ENCODE measurements at places on chromosomes 7 and 10.
A peak's percentile ranks its signal among the peaks of the same experiment; 100 is the strongest.

DNA sequence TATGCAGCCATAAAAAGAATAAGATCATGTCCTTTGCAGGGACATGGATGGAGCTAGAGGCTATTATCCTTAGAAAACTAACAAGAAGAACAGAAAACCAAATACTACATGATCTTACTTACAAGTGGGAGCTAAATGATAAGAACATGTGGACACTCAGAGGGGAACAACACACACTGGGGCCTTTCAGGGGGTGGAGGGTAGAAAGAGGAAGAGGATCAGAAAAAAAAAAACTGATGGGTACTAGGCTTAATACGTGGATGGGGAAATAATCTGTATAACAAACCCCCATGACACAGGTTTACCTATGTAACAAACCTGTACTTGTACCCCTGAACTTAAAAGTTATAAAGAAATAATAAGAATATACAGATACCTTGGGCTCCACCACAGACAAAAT lies 514.2 kb downstream of the ARL4A start:
- no peak for DNase-seq

DNA sequence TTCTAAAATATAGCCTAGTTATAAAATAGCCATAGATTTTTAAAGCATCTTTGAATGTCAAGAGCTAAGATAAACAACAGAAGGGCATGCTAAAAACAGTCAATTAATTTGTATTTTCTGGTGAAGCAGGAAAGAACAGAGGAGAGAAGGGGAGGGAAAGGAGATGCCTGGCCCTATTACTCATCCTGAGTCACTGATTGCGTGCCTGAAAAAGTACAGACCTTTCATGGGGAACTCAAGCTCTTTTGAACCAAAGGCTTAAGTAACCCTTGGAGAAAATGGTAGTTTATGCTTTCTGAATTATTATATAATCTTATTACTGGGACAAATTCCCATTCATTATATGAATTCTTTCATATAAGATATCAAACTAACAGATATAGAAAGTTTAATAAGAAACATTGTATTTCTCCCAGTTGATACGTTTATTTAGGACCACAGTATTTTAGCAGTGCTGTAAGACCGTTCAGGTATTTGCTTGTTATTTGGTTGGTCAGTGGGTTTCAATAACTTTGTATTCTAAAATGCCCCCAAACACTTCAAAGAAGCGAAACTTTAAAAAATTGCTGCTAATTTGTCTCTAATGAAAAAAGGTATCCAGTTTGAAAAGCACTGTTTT lies 151.3 kb downstream of the HGF start:
- DNase-seq, result no peak

- no peak for DNase-seq
Measured at GRCh38 chr10:88861036-88861435, 9.4 kb upstream of the ANKRD22 start.

- DNase-seq, result no peak
Measured at GRCh38 chr10:114870486-114870885, 48.9 kb downstream of the FHIP2A start.

- no peak for DNase-seq
Measured at GRCh38 chr7:66301737-66302136, 96.6 kb downstream of the TPST1 start.

- no peak for DNase-seq
Measured at GRCh38 chr10:60424971-60425370, 35.3 kb upstream of the ANK3 start.

DNA sequence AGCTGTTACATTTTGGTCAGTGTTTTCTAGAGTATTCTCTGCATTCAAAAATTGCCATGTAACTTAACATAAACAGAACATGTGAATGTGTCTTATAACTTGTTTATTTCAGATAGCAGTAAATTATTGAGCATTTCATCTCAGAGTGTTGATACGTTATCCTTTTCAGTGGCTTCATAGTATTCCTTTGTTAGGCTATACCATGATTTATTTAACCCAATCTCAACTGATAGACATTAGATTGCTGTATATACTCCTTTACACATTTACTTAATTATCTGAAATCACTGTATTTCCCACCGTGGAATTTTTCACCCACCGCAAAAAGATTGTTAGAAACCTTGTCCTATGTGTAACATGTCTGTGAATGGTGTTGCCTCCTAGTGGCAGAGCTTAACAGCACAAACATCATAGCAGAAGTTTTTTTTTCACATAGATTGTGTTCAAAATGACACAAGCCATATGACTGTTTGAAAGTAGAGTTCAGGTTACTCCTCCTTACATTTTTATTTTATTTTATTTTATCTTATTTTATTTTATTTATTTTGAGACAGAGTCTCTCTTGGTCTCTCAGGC lies 21.4 kb downstream of the SLF2 start:
- DNase-seq, result no peak

GRCh38 chr7:28433699-28434219 lies 21.4 kb downstream of the CREB5 start:
- DNase-seq, result no peak

GRCh38 chr7:154857728-154858681 lies 144.9 kb downstream of the PAXIP1 start:
- no peak for DNase-seq

- DNase-seq, result no peak
Measured at GRCh38 chr10:9869606-9870176, 1148.0 kb upstream of the CELF2 start.

DNA sequence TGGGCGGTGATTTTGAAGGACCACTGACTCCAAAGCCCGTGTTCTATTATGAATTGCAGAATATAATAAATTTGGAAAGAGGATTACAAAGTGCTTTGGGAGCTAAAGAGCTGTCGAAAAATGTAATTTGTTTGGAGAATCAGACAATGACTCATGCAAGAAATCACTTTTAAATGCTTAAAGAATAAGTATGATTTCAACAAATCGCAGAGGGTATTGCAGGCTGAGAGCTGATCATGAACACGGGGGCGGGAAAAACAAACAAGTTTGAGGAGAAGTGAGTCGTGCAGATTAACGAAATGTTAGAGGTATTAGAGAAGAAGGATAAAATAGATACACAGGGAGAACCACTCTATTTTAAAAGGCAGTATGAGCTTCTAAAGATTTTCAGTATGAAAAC lies 4.9 kb upstream of the HACD1 start:
- DNase-seq, result no peak

DNA sequence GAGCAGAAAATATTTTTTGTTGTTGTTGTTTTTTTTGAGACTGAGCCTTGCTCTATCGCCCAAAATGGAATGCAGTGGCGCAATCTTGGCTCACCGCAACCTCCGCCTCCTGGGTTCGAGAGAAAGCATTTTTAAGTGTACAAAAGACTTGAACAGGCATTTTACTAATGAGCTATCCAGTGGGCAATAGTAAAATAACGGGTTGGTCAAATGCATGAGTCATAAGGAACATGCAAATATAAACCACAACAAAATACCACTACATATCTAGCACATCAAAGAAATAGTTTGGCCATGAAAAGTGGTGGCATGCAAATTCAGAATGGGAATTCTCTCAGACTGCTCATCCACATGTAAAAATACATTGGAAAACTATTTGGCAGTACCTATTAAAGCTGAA lies 71.7 kb upstream of the TMEM106B start:
- no peak for DNase-seq

DNA sequence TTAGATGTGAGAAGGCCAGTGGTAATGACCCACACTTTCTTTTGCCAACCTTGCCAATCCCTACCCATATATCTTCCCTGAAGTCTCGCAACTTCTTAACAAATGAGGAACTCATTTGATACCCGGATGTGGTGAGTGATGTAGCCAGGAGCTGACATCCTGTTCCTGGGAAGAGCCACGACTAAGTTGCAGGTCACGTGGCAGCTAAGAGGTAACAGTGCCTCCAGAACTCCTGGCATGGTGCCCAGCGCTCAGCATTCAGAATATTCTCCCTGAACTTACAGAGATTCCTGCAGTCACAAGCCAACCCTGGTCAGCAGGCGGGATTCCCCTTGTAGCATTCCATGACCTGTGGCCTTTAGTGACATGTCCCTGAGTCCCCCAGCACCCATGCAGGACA lies 282.5 kb downstream of the GALNT17 start:
- no peak for DNase-seq

DNA sequence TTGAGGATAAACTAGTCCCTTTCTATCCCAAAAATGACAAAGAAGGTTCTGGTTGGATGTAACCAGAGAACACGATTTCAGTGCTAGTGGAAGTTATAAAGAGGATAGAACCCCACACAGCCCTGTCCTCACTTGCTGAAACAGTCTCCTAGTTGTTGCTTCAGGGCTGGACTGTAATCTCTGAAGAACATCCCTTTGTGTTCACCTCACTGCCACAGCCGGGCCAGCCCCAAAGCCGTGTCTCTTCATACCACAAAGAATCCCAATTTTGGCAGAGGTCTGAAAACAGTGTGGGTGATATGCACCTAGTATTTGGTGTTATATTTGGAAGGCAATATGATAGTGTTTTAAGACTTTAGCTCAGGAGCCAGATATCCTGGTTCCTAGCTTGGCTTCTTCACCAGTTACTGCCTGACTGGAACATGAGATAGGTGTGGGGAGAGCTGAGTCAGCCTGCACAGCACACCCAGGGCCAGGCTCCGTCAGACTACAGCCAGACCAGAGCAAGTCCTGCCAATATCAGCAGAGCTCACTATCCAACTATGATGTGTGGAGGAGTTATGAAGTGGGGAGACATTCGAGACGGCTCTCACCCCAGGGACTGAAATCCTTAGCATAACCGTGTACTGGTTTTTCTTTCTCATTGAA lies 21.2 kb downstream of the CYP3A4 start:
- no peak for DNase-seq

- no peak for DNase-seq
Measured at GRCh38 chr7:134891696-134892678, 94.3 kb upstream of the AGBL3 start.

GRCh38 chr7:144720149-144720548 lies 115.7 kb downstream of the TPK1 start:
- DNase-seq, result no peak

GRCh38 chr7:134859783-134860182 lies 80.3 kb downstream of the CALD1 start:
- DNase-seq, result no peak

- no peak for DNase-seq
Measured at GRCh38 chr10:122847782-122848604, 2.3 kb upstream of the CUZD1 start.

- DNase-seq, result no peak
Measured at GRCh38 chr7:105354383-105354782, 34.3 kb downstream of the SRPK2 start.

- DNase-seq, result no peak
Measured at GRCh38 chr10:86290933-86291615, 75.5 kb downstream of the GRID1 start.

- no peak for DNase-seq
Measured at GRCh38 chr10:48948470-48949037, 8.9 kb upstream of the LRRC18 start.

DNA sequence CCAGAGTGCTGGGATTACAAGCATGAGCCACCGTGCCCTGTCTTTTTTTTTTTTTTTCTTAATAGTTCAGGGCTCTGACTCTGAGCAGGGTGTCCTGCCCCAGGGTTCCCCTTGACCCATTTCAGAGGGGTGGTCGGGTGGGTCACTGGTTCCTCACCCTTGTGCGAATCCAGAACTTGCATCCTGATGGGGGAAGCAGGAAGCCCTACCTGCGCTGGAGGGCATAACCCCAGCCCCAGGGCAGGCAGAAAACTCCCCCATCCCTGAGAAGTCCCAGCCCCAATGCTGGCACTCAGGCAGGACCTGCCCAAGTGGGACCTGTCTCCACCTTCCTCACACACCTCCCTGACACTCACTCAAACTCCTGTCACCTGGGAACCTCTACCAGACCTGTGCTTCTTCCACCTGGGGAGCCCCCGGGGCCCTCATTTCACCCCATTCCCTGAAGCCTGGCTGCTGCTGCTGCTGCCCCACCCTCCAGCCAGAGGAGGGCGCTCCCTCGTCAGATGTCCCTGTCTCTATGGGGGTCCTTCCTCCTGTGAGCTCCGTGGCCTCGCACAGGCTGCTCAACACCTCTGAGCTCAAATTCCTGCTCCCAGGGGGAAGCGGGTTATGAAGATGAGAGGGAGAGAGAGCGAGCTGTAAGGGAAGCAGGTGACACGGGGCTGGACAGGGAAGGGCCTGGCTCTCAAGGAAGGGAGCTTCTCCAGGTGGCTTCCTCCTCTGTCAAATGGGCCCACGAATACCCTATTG lies 15.1 kb upstream of the ZNF273 start:
- DNase-seq, result peak; percentile 6

- no peak for DNase-seq
Measured at GRCh38 chr10:108631332-108631731, 1292.0 kb downstream of the XPNPEP1 start.

DNA sequence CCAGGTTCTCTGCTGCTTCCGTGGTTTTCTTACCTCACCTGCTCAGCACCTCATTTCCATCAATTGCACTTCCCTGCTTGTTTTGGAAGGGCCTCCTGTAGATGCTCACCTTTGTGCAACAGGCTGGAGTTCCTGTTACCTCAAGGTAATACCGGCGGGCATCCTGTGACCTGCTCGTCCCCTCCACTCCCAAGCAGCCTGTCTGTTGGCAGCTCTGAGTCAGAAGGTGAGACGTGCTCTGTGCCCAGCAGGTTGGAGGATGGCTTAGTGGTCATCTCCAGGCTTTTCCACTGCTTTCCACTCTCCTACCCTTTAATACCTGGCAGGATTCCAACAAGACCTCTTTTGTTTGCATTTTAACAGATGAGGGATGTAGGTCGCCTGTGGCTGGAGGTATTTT lies 86.0 kb downstream of the CAMK1D start:
- no peak for DNase-seq

DNA sequence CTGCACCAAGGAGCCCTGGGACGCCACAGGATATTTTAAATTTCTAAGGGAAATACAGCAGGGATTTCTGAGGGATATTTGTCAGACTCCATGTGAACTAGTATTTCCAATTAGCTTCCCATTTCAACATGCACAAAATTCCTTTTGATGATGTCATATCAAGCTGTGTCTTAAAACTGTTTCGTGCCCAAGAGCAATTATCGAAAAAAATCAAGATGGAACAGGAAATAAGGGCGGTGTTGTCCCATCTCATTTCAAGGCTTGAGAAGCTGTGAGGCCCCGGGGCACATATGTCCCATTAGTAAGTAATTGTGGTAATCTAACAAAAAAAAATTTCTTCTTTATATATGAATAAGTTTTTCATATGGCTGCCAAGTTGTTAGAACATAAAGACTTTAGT lies 47.4 kb downstream of the PPP1R17 start:
- no peak for DNase-seq

GRCh38 chr10:11046776-11047160 lies 29.1 kb downstream of the CELF2 start:
- DNase-seq, result no peak

- DNase-seq, result no peak
Measured at GRCh38 chr7:38656968-38657367, 25.8 kb upstream of the AMPH start.

DNA sequence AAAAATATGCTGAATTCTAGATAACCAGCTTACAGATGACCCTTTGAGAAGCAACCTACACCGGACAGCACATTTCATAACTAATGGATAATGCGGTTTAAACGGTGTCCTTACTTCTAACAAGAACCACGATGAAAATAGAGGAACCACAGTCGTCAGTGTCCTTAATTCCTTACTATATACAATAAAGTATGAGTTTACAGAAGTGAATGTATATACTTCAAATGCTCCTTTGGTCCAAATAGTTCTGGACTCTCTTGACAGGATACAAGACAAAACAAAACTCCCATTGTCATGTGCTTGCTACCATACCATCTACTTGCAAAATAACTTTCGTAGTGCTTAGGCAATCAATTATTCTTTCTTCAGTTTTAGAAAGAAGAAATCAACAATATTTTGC lies 2.4 kb downstream of the NAMPT start:
- no peak for DNase-seq

GRCh38 chr10:75851580-75852345 lies 420.3 kb downstream of the LRMDA start:
- no peak for DNase-seq

All from NCI-H1930 (cell line).